ENCODE measurements at places on chromosomes 5 and 9.

DNA sequence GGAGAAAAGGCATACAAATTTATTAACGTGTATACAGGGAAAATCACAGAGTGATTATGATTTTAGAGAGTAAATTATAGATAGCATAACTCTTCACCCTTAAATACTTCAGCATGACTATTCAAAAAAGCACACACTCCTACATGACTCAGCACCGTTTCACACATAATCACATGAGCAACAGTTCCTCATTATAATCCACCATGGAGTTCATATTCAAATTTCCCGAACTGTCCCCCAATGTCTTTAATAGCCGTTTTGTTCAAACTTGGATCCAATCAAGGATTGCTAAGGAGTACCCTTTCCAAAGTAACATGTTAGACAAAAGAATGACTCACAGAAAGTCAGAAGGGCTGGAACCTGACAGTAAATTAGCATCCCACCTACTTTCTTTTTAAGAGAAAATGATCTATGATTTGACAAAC is 32.1 kb downstream of the RAPGEF1 start:
- peak; percentile 65 for DNase-seq

GRCh38 chr5:113607361-113607760 is 93.9 kb downstream of the YTHDC2 start:
- DNase-seq, result no peak

DNA sequence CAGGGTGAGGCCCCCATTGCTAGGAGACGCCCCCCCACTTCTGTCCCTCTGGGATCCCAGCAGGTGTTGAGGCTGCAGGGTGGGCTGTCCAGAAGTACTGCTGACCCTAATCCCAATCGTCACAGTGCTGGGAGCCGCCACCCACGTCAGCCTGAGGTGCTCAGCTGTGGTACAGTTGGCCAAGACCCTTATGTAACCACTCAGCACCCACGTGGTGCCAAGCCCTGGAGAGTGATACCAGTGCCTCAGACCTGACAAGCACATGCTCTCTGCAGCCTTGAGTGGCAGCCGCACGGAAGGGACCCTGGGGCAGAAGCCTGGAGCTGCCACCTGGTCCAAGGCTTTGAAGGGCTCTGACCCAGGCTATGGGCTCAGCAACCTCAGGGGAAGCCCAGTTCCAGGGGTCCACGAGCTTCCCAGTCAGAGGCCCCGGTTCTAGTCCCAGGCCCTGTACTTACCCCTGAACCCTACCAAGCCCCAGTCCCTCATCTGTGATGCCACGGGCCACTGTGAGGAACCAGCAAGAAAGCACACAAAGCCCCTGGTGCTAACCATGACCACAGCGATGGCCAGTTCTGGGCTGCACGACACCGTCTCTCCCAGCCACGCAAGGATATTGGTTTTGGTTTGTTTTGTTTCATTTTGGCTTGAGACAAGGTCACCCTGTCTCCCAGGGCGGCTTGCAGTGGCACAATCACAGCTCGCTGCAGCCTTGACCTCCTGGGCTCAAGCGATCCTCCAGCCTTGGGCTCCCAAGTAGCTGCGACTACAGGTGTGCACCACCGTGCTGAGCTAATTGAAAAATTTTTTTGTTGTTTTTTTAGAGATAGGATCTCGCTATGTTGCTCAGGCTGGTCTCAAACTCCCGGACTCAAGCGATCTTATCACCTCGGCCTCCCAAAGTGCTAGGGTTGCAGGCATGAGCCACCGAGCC is 50.7 kb downstream of the DBH start:
- no peak for DNase-seq

GRCh38 chr5:86557920-86558319 is 59.8 kb upstream of the COX7C start:
- DNase-seq, result no peak

DNA sequence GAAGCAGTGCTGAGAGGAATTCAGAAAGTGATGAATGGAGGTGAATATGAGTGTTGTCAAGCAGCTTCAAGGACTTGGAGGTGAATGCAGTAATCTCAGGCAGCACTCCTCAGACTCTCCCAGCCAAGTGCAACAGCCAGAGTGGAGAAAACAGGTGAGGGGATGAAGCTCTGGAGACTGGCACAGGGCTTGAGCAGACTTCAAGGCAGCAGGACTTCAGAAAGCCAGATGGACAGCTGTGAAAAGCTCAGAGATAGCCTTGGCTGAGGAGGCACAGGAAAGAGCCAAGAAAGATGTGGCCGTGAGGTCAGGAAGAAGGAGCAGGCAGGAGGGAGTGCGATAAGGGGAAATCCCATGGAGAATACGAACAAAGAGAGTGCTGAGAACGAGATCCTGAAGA is 194.9 kb downstream of the FBN2 start:
- DNase-seq, result no peak

Measured in AG20443 (cell line).